ENCODE measurements at places on chromosomes 7 and 10.

GRCh38 chr7:158239290-158239981 lies 348.2 kb downstream of the PTPRN2 start:
- DNase-seq = no peak

GRCh38 chr10:52319926-52320325 lies 5.8 kb downstream of the DKK1 start:
- no peak for DNase-seq

GRCh38 chr10:11789306-11789705 lies 33.9 kb upstream of the PROSER2 start:
- no peak for DNase-seq

- no peak for DNase-seq
Observed at GRCh38 chr7:25598765-25599164, 370.5 kb upstream of the NPVF start.

DNA sequence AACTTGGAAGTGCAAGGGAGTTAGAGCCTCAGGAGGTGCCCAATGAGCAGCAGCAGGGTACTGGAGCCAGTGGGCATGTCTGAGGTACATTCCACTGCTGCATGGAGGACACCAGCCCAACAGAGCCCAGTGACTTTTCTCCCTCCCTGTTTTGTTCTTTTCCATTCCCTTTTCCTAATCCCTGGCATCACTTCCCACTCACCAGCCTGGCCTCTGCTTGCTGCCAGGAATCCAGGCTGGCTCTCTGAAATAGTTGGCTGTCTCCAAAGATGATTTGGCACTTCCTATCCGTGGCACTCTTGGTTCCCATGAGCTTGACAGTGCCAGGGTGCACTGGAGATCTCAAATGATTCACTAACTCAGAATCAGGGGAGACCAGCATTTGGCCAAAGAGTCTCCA lies 97.7 kb upstream of the ZPBP start:
- DNase-seq = no peak
